K562 (cell line): ENCODE measurements at places on chromosomes 1 and 21.

DNA sequence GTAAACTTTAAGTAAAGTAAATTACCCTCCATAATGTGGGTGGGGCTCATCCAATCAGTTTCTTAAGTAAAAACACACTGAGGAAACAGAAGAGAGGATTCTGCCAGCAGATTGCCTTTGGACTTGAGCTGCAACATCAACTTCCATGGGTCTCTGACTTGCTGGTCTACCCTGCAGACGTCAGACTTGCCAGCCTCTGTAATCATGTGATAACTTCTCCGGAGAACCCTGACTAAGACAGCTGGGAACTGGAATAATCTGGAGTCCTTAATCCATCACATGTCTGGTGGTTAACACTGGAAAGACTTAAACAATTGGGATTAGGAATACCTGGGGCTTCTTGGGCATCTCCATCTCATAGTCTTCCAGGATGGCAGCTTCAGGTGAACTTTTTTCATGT is 13.2 kb upstream of the CEP350 start:
- DNase-seq, result no peak

GRCh38 chr1:57530206-57530910 is 106.5 kb upstream of the DAB1 start:
- DNase-seq, result no peak

GRCh38 chr1:21299780-21300395 is 9.6 kb upstream of the ECE1 start:
- no peak for DNase-seq

- no peak for DNase-seq
These were observed 257.4 kb downstream of the PDE4B start for GRCh38 chr1:66050123-66050522.

DNA sequence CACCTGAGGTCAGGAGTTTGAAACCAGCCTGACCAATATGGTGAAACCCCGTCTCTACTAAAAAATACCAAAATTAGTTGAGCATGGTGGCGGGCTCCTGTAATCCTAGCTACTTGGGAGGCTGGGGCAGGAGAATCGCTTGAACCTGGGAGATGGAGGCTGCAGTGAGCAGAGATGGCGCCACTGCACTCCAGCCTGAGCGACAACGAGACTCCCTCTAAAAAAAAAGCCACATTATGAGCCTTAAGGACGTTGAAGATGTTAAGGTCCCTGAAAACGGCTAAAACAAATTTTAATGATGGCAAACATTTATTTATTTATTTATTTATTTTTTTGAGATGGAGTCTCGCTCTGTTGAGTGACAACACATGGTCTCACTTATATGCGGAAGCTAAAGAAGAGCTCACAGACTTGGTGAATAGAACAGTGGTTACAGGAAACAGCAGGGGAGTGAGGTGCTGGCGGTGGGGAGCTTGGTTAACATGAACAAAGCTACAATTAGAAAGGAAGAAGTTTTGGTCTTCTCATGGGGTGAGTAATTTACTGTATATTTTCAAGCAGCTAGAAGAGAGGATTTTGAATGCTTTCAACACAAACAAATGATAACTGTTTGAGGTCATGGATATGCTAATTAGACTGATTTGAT is 47.1 kb downstream of the TCP10L start:
- no peak for DNase-seq

- no peak for DNase-seq
These were observed 179.5 kb downstream of the GALNT2 start for GRCh38 chr1:230246551-230246950.

- no peak for DNase-seq
These were observed 133.3 kb upstream of the F3 start for GRCh38 chr1:94674876-94675275.

DNA sequence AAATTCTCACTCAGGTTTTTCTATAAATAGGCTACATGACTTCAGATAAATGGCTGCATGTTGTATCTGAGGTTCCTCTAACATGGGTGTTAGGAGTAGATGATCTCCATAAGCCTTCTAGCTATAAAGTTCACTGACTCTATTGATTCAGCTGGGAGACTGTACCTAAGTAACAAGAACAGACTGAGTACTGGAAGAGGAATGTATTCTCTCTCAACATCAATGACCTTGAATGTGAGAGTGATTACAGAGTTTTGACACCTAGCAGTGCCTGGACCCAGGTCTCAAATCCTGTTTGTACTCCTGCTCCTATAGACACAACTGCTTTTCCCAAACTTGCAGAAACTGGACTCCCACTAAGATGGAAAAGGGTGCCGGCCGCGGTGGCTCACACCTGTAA is 8.6 kb upstream of the SLC19A2 start:
- no peak for DNase-seq

GRCh38 chr1:235067396-235068157 is 61.1 kb downstream of the TOMM20 start:
- no peak for DNase-seq

- DNase-seq, result no peak
These were observed 259.0 kb downstream of the FOXD2 start for GRCh38 chr1:47696737-47697441.

GRCh38 chr1:18761948-18762840 is 97.3 kb downstream of the TAS1R2 start:
- DNase-seq, result no peak

DNA sequence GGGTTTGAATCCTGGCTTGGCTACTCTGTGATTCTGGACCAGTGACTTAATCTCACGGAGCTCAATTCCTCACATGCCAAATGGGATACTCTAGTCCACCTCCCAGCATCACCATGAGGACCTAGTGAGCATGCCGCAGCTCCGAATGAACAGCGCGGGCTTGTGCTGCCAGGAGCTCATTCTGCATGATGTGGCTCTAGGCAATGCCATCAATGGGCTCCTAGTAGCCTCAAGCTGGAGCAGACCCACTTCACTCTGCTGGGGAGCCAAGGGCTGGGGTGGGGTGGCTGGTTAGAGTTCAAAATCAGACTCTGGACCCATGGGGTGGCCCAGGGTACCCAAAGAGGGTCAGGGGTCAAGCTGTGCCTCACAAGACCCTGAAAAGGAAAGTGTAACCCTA is 41.5 kb downstream of the CDK18 start:
- no peak for DNase-seq

DNA sequence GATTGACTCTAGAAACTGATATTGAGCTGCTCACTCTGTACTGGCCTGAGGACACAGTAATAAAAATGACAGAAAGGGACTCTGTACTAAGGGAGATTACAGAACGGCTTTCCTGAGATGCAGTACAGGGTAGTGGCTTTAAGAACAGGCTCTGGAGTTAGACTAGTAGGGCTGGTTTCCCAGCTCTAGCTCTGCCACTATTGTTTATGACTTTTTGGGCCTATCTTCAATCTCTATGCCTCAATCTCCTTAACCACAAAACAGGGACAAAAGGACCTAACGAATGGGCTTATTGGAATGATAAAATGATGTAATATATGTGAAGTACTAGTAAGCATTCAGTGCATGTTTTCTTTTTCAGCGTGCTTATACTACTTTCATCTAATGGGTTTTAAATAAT is 1.4 kb downstream of the DEPDC1 start:
- peak; percentile 24 for DNase-seq

- no peak for DNase-seq
These were observed 50.7 kb upstream of the LGALS8 start for GRCh38 chr1:236472850-236473788.

DNA sequence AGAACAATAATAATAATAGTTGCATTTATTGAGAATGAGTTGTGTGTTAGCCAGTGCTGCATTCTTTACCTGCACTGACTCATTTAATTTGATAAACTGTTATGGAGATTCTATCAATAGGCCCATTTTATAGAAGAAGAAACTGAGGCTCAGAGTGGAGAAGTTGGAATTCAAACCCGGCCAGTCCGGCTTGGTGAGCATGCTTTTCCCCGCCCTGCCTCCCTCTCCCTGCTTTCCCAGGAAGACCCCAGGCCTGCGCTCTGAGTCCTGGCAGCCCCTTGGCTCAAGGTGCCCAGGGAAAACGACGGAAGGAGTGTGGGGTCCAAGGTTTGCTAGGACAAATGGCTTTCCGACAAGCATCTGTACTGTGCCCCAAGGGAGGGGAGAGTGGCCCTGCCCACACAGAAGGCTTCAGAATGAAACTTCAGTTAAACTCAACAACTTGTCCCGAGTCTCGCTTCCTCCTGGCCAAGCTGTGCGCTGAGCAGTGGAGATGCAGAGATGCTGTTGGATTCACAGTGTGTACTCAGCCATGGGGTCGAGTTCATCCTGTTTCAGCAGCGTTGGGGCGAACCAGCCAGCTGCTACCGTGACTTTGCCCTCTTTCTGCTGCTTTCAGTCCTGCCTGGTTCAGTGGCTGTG is 23.3 kb upstream of the PADI6 start:
- no peak for DNase-seq

GRCh38 chr1:41239988-41240610 is 2.0 kb downstream of the SCMH1 start:
- no peak for DNase-seq

GRCh38 chr1:103513711-103514110 is 11.8 kb upstream of the RNPC3 start:
- no peak for DNase-seq

DNA sequence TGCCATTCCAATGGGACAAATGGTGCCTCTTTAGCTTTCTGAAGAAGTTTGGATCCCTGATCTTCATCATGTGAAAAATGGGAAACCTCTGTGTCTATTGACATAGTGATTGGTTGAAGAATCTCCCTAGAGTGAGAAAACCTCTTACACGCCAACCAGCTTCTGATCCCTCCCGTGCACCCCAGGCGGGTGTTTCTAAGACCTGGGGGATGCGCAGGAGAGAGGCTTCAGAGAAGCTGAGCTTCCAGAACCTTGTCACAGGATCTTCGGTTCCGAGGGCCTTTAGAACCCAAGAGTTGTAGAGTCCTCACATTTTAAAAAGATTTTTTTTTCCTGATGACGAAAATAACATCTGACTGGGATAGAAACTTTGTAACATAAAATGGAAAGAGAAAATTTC is 11.3 kb downstream of the PODN start:
- DNase-seq, result no peak

DNA sequence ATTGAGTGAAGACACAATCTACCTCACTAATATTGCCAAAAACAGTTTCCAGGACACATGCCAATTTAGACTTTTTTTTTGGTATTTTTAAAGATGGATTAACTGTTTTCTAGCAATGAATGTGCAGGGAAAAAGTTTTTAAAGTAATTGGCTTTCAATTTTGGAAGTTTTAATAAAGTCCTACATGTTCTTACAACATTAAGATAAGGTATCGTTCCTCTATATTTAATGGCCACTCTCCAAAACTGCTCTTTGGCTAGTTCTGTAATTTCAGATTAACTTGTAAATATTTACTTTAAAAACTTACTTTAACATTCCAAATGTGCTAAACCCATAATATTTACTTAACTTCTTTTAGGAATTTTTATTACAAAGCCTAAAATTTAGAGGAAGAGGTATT is 1332.2 kb upstream of the PRMT6 start:
- no peak for DNase-seq

- DNase-seq, result no peak
These were observed 27.0 kb upstream of the PRELP start for GRCh38 chr1:203448521-203449061.

GRCh38 chr1:164369698-164370365 is 189.2 kb upstream of the PBX1 start:
- DNase-seq, result no peak

- DNase-seq, result no peak
These were observed 187.7 kb downstream of the TRABD2B start for GRCh38 chr1:47809301-47810084.

DNA sequence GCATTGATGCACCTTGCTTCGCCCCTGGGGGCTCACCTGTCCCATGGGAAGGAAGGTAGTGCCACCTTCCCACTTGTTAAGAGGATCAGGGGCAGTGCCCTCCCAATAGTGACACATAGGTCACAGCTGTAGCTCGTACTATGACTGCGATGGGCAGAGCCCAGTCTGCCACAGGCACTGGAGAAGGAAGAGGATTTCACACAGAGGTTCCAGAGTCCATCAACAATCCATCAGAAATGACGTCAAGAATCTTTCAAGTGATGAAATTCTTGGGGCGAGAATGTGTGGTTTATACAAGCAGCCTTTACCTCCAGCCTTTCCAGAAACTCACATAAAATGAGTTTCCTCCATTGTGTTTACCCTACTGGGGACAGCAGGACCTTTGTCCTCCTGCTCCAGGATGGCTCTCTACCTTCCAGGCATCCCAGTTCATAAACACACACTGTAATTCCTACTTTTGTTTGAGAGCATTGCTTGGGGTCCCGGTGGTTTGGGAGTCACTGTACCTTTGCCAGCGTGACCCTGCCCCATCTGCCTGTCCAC is 260.6 kb upstream of the VAMP3 start:
- DNase-seq, result no peak

DNA sequence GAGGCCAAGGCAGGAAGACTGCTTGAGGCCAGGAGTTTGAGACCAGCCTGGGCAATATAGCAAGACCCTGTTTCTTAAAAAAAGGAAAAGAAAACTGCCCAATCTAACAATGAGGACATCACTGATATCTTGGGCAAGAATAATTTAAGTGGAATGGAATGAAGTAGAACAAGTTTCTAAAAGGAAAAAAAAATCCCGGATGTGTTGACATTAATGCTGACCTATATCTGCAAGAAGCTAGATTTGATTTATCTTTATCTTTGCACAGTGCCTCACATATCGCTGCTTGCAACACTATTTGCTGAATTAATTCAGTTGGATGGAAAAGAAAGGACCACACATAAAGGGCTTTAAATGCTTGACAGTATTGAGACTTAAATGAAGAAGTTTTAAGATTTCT is 27.8 kb downstream of the DIPK1A start:
- DNase-seq, result no peak

DNA sequence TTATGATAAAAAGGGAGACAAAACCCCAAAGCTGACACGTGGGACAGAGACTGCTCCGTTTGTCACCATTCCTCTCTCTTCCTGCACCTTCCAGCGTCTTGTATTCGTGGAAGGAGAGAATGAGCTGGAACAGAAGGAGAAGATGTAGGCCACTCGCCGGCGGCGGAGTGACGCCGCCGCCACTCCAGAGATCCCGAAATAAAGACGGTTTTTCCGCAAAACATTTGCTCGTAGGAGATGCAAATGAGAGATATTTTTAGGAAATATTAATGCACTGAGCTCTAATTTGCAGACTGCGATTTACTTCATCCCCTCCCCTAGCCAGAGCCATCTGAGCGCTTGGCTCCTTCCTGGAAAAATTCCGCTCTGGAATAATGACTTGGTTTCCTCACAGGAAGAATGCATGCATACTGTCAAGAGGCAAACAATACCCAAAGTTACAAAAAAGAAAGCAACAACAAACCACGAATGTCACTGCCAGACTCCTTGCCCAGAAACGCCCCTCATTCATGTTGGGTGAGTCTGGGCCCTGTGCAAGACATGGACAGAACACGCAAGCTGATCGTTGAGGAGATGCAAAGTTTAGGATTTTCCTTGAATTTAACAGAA is 18.0 kb upstream of the ADARB1 start:
- DNase-seq, result no peak

- DNase-seq, result peak; percentile 31
These were observed 28.3 kb upstream of the PCBP3 start for GRCh38 chr21:45615145-45615711.

DNA sequence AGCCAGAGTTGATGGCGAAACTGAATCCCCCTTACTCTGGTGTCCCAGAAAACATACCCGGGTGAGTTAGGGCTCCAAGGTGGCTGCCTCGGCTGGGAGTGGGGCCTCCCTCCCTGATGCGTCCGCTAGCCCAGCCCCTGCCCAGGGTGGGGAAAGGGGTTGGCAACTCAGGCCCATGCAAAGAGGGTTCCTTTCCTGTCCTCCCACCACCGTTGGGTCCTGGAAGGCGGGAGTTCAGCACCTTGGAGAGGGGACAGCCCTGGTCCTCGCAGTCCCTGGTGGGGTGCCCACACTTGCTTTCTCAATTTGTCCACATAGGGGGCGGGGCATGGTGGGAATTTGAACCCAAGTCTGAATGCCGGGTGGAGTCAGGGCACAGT is 6.1 kb downstream of the SRM start:
- peak; percentile 79 for DNase-seq
